ENCODE measurements at places on chromosomes 7 and 10.

- DNase-seq: no peak
Observed at GRCh38 chr10:35822316-35822715, 180.2 kb upstream of the FZD8 start.

- no peak for DNase-seq
Observed at GRCh38 chr7:125391921-125392320, 462.3 kb upstream of the POT1 start.

DNA sequence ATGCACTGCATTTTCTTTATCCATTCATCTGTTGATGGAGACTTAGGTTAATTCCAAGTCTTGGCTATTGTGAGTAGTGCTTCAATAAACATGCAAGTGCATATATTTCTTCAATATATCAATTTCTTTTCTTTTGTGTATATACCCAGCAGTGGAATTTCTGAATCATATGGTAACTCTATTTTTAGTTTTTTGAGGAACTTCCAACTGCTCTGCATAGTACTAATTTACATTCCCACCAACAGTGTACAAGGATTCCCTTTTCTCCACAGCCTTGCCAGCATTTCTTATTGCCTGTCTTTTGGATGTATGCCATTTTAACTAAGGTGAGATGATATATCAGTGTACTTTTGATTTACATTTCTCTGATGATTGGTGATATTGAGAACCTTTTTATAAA is 145.2 kb downstream of the LYZL1 start:
- DNase-seq: no peak

DNA sequence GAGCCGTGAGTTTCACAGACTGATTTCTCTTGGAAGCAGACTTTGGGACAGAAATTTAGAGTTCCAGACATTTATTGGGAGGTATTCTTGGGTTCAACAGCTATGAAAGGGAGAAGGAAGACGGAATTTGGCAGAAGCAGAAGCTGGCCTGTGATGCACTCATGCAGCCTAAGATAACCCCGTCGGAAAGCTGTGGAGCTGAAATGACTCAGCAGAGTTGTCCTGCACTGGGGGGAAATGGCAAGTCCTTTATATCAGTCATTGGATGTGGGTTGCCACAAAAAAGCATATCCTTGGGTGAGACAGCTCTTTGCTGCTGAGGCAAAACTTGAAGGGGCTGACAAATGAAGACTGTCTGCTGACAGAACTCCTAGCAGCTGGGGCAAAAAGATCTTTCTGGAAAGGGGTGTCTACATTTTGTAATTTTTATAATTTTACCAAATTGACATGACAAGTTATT is 11.5 kb upstream of the MICU1 start:
- no peak for DNase-seq

DNA sequence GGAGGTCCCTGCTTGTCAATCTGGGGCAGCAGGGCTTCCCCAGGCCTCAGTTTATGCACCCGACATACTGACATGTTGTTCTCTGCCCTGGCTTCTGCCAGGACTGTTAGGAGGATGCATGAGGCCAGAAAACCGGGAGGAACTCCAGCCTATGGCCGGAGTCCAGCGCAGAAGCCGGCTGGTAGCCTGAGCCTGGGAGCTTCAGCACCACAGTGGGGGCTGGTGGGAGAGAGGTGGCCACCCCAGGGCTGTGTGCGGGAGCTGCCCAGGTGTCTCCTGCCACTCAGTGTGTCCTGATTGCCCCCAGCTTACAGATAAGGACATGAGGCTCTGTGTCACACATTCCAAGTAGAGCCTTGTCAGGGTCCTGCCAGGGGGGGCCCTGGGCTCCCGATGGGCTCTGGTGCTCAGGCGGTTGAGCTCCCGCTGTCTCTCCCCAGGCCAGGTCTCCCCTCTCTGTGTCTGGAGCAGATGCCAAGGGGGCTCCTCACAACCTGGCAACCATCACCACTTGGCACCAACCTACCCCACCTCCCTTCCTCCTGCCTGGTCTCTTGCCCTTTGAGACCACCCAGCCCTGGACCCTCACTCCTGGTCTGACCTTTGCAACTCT is 32.3 kb downstream of the PPIF start:
- no peak for DNase-seq

Data from stimulated activated CD8-positive, alpha-beta memory T cell treated with anti-CD3 and anti-CD28 coated beads, Interleukin-4, amount 100 ng/mL, for 1 hour (primary cell).